ENCODE measurements at places on chromosomes 6 and 20. TPM values are rescaled to one million over a fixed set of nuclear protein-coding genes. Genes with fewer than 3 reads are reported as not detected.

DNA sequence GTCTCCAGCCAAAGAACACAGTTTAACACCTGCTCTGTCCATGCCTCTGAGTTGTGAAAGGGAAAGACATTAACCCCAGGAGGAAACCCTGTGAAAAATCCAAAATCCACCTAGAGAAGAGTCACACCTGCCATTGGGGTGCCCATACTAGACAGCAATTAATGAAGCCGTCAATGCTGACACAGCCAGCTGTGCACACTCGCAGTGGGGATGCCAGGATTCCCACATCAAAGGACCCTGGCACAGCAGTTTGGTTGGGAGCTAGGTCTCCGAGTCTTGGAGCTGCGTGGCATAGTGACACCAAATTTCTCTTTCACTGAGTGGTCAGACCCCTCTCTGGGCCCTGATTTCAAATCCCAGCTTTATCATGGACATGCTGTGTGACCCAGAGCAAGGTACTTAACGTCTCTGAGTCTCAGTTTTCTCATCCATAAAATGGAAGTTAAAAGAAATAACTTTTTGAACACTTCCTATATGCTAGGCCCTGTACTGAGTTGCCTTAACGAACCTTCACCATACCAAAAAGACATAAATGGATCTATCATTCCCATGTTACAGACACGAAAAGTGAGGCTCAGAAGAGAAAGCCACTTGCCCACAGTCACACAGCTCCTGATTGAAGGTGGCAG lies 30.8 kb downstream of the BPIFB1 start:
- DNase-seq: no peak

The PHF1 gene
- 82.8 TPM for polyA plus RNA-seq

DNA sequence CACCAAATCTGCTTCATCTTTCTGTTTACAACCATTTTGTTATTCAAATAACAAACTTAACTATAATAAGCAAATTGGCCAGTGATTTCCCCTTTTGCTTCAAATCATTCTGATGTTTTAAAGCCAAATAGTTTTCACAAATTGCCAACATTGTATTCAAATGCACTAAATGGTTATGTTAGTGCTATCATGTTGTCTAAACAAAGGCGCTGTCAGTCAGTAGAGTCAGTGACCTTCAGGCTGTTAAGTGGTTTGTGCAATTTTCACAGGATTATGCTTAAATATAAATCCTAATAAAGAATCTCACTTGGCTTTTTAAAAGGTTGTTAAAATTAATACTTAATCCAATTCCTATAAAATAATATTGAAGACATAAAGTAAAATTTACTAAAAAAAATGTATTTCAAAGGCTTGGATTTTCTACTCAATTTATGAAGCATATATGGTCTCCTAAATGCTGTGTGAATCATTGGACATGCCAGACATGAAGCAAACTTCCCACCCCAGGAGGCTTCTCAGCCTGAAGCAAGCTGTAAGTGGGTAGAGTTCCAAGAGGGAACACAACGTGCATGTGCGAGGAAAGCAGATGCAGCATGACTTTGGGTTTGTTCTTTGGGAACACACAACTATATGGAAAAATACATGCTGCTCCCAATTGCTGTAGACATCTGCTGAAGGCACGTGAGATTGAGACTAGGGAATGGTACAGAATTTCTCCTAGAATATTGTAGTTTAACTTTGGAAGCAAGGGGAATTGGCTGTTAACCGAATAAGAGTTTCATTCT lies 54.9 kb downstream of the RSPO3 start:
- DNase-seq: no peak

DNA sequence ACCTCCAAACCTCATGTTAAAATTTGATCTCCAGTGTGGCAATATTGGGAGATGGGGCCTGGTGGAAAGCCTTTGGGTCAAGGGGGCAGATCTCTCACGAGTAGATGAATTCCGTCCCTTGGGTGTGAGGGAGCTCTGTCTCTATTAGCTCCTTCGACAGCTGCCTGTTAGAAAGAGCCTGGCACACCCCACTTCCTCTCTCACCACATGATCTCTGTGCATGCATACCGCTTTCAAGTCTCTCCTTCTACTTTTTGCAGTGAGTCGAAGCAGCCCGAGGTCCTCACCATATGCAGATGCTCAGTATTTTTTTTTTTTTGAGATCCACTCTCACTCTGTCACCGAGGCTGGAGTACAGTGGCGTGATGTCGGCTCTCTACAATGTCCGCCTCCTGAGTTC lies 176.9 kb downstream of the SYNDIG1 start:
- no peak for DNase-seq

DNA sequence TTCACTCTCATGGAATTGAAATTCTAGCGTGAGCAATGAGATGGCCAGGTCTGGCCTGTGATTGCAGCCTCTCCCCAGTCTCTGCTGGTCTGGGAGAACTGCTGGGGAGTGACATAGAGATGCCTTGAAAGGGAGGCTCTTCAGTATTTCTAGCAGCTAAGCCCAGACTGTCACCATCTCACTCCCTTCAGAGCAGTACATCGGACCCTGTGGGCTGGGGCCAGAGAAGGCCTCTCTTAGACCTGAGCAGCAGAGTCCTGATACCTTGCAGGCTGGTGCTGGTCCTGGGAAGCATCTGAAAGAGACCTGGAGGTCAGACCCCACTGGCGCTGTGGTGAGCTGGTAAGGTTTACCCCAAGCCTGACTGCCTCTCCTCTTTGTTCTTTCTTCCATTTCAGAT lies 87.4 kb downstream of the TCP11 start:
- DNase-seq: no peak

GRCh38 chr6:74891349-74891831 lies 314.5 kb downstream of the COL12A1 start:
- peak; percentile 62 for DNase-seq

The TMEM74B gene
- polyA plus RNA-seq: 2.5 TPM

GRCh38 chr6:135147637-135148592 lies 33.2 kb upstream of the MYB start:
- no peak for DNase-seq

DNA sequence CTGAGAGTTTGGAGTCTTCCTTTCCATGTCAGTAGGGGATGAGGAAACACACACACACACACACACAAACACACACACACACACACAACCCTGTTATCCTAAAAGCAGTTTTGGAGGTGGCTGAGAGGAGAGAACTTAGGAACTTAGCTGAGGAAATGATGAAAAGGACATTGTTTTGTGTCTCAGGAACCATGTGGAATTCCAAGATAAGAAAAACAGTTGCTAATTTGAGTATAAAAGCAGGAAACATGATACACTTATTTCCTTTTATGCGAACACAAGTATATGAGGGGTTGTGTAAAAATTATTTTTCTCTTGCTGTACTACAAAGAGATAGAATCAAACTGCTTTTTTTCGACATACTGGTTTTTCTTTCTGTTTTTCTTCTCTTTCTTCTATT lies at the start of gene MYCT1:
MYCT1 (plus strand) TSS at position 264 of the 400 bp plus-strand sequence; CDS start at position 270, 6 bp downstream.
- no peak for DNase-seq

The PLTP gene
- polyA plus RNA-seq: 141 TPM

Measured in renal cortex interstitium (tissue), 15 donors.